ENCODE measurements at places on chromosomes 2 and 18. TPM values are rescaled to one million over a fixed set of nuclear protein-coding genes. Genes with fewer than 3 reads are reported as not detected.

Gene PROC
- total RNA-seq = not detected

Gene LINC00305
- total RNA-seq = not detected

Gene TRIM54
- total RNA-seq = not detected

Gene TGFA
- total RNA-seq = not detected

Gene KYNU
- total RNA-seq = 1.3 TPM

Measured in fibroblast of the aortic adventitia (primary cell).